H7 (cell line): ENCODE measurements at places on chromosomes 4 and X. TPM values are rescaled to one million over a fixed set of nuclear protein-coding genes. Genes with fewer than 3 reads are reported as not detected.

The ZMAT1 gene
- 0.87 and 3.3 TPM in 2 replicates for total RNA-seq

The BEX5 gene
- 5.5 and 8.6 TPM in 2 replicates for total RNA-seq

The SSR4 gene
- total RNA-seq, result 148 and 198 TPM in 2 replicates

The FRYL gene
- total RNA-seq, result 21.9 and 24.3 TPM in 2 replicates

The AADAT gene
- total RNA-seq, result 22.4 and 28.3 TPM in 2 replicates

The BTC gene
- 0.14 TPM in 1 of 2 replicates, not detected in the other for total RNA-seq

The NPY1R gene
- total RNA-seq, result 1.7 and 2.9 TPM in 2 replicates

The VCX gene
- not detected in 2 replicates for total RNA-seq

GRCh38 chr4:27068151-27068867, 207.7 kb downstream of the STIM2 start:
- DNase-seq, result no peak

- DNase-seq, result no peak
Measured at GRCh38 chr4:38523054-38523453, 140.9 kb upstream of the KLF3 start.

DNA sequence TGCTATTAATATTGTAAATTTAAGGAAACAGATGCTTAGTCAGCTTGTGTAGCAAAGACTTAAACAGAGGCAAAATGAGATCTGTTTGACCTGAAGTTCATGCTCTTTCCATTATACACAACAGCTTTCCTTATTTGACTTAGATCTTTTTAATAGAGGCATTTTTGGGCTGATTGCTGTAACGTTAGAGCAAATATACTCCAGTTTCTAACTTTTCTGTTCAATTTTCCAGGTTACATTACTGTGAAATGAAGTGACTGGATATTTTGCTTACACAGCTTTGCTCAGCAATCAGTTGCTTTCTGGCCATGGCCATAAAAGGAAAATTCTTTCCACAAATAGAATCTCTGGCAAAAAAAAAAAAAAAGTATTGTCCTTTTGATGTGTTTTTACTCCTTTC, 146.2 kb downstream of the PCDH7 start:
- DNase-seq, result no peak

DNA sequence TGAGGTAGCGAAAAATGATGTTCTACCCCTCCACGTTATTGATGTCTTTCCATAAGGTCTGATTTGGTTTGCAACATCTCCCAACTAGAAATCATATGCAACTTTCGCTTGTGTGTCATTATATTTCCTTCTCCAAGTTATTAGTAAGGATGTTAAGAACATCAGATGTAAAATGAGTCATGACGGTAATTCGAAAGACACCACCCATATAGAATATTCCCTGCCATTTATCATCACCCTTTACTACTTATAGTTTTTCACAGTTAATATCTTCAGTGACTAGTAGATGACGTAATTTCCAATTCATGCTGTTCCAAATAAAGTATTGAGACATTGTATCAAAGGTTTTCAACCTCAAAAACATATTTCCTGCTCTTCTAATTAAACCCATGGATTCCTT, 146.7 kb upstream of the MAP3K15 start:
- no peak for DNase-seq

DNA sequence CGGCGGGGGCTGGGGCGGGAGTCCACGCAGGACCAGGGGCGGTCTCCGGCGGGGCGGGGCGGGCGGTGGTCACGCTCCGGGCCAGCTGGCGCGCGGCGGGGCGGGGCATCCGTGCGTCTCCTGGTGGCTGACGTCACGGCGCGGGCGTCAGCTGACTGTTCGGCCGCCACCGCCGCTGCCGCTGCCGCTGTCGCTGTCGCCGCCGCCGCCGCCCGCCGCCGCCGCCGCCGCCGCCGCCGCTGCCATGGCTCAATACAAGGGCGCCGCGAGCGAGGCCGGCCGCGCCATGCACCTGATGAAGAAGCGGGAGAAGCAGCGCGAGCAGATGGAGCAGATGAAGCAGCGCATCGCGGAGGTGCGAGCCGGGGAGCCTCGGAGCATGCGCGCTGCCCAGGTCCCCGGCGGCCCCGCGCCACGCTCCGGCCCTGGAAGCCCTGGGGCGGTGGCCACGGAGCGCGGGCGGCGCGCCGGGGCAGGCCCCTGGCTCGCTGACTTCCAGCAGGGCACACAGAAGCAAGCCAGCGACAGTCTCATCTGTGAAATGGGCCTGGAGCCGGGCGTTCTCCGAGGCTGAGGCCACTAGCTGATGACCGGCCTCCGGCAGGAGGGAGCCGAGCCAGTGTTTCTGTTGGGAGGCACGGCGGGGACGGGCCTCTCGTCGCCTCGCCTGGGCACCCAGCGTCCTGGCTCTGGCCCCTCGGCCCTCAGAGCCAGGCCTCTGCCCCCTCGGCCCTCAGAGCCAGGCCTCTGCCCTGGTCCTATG, at the start of gene FAM50A:
Gene FAM50A (plus strand): TSS at position 150 of the 763 bp plus-strand sequence. CDS start 95 bp downstream, at position 245.
- peak; percentile 94 for DNase-seq

DNA sequence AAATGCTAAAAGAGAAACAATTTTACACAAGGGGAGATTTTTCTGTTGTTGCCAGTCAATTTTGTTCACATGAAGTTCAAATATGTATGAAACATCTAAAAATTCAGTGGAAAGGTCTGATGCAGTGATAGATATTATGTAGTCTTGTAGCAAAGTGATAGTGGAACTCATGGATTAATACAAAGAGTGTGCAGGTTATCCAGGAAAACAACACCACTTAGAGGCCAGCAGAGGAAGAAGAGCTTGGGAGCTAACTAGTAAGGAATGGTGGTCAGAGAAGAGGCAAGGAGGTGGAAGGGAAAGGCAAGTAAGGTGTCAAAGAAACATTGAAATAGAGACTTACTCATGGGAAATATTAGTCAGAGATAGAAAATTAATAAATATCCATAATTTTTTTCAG, 395.6 kb downstream of the MAPK10 start:
- no peak for DNase-seq

DNA sequence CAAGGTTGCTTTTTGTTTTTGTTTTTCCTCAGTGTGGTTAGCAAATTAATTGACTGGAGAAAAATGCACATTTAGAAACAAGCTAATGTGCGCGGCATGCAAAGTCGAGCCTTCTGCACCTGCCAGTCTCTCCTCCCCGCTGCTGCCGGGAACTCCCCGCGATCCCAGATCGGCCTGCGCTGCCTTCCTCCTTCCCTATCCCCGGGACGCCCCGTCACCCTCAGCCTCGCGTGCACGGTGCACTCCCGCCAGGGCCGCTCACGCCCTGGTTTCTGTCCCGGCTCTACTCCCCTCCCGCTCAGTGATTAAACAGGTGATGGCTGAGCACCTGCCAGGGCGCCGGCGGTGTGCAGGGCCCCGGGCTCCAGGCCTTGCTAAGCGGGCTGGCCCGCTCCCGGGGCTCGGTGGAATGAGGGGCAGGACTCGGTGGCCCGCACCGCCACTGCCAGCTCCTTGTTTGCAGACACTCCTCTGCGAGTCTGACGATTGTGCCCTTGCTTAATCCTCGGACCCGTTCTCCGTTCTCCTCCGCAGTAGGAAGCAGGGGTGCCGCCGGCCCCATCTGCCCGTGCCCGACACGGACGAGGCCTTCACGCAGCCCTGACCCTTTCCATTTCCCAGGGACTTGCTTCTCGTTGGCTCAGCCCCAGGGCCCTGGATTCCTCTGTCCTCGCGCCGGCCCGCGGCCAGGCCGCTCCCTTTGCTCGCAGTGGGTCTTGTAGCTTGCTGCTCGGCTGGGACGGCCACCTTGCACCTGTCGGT, 143.4 kb downstream of the TRIML1 start:
- peak; percentile 78 for DNase-seq

GRCh38 chr4:184757810-184758209, 23.9 kb upstream of the CENPU start:
- DNase-seq, result no peak
